ENCODE measurements at places on chromosomes 13 and 19.

DNA sequence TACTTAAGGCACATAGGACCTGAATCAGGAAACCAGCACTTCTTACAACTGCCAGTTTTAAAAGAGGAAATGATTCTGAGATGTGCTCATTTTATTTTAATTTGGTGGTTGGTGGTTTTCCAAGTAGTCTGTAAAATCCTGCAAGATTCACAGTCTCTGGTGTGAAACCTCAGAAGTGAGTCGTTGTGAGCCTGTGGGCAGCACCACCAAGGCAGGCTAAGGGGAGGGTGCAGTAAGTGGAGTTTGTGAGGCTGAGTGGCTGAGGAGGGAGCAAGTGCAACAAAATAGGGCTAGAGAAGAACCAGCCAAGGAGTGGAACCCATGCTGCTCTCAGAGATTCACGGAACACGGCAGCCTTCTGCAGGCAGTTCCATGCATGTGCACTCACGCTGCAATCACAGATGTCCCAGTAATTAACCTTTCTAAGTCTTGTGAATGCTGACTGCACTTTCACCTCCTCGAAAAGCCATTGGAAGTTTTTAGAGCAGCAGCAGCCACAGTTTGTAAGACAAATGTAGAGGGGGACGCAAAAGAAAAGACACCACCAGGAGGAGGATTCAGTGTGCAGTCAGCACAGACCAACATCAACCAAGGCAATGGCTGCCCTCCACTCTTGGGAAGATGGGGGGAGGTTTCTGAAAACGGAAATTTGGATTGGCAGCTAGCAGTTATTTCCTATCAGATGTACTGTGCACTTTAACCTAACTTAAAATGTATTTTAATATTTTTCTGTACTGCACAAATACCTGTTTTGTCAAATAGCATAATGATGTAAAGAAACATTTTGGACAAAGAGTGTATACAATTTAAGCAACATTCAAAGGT, 44.9 kb downstream of the ESD start:
- peak; percentile 64 for DNase-seq

DNA sequence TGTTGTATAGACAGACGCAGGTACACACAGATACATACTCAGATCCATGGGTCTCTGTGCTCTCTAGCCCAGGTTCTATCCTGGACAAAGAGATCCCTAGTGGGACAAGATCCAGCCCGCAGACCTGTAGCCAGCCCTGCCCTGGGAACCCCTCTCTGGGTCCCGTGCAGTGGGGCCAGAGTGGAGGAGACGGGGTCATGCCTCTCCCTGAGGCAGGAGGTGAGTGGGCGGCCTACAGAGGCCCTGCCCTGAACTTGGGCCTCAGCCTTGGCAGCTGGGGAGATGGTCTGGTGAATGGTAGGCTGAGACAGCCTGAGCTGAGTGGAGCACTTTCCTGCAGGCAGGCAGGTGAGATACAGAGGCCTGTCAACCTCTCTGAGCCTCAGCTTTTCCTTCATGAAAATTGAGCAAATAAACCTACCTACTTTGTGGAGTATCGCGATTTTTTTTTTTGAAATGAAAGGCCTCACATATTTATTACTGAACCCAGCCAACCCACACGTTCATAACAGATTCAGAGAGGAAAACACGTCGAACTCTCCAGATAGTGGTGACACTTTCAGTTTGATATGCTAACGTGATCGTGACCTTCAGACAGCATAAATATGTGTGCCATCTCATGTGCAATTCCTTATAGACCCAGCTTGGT, 3.4 kb upstream of the JUND start:
- peak; percentile 82 for DNase-seq

GRCh38 chr13:112651311-112651710, 38.5 kb upstream of the ATP11A start:
- no peak for DNase-seq

DNA sequence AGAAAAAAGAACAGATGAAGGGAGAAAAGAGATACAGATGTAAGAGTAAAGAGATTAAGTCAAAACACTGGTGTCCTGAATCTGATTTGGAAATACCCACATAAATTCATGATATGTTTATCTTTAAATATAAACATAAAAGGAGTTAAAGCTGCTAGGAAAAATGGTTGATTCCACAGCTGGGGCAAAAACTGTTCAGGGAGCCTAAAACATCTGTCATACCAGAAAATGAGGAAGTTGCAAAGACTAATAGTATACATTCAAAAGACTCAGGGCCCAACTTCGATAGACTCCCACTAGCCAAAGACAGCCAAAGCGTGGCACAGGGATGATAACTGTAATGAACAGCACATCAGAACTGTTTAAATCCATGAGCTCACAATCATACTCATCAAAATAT, 62.0 kb downstream of the ABCC4 start:
- no peak for DNase-seq

- DNase-seq = no peak
These were observed 40.0 kb upstream of the CBY2 start for GRCh38 chr13:45662162-45662561.

- no peak for DNase-seq
These were observed 166.1 kb upstream of the MYO16 start for GRCh38 chr13:108463340-108463739.

All from activated CD8-positive, alpha-beta memory T cell treated with anti-CD3 and anti-CD28 coated beads, Interleukin-2, amount 50 U/mL, for 48 hours (primary cell).